ENCODE measurements at places on chromosomes 7 and 10. TPM values are rescaled to one million over a fixed set of nuclear protein-coding genes. Genes with fewer than 3 reads are reported as not detected.

IFIT3 gene
- total RNA-seq: not detected

TCTN3 gene
- total RNA-seq: 61.8 TPM

LRRD1 gene
- 0.31 TPM for total RNA-seq

NUDCD3 gene
- 89.0 TPM for total RNA-seq

EBF3 gene
- 0.38 TPM for total RNA-seq

KLF14 gene
- 0.14 TPM for total RNA-seq

NUTM2D gene
- 9.8 TPM for total RNA-seq

ATOH7 gene
- 0.65 TPM for total RNA-seq

OR6B1 gene
- not detected for total RNA-seq

DNA sequence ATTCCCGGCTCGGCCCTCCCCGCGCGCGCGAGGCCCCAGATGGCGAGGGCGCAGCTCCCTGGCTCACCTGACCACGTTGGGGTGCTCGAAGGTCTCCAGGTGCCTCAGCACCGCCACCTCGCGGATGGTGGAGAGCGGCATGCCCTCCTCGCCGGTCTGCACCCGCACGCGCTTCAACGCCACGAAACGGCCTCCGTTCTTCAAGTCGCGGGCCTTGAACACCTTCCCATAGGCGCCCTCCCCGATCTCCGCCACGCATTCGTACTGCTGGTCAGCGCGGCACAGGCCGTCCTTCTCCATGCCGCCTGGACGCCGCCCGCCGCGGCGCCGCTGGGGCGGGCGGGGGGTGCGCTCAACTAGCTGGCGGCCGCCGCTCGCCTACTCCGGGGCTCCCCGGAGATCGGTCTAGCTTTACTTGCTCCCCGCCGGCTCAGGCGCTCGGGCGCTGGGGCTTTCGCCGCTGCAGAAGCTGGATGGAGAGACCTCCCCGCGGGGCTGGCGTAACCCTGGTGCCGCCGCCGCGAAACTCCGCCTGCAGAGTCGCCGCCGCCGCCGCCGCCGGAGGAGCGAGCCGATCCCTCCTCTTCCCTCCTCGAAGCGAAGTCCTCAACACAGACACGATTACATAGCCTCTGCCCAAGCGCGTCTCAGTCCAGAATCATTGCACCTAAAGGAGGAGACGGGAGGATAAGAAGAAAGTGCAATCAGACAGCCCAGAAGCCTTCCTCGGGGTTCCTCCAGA lies 3.2 kb downstream of the CDK6 start:
- peaks cover 17% of the 10 kb centered on the region for H3K27me3 ChIP-seq
- H3K4me3 ChIP-seq: peak overlapping the region; percentile 97
- peak overlapping the region; percentile 96 for H3K27ac ChIP-seq
- H3K4me1 ChIP-seq: peaks cover 30% of the 10 kb centered on the region
- H3K36me3 ChIP-seq: peaks cover 1% of the 10 kb centered on the region
- DNase-seq: peak; percentile 77

DNA sequence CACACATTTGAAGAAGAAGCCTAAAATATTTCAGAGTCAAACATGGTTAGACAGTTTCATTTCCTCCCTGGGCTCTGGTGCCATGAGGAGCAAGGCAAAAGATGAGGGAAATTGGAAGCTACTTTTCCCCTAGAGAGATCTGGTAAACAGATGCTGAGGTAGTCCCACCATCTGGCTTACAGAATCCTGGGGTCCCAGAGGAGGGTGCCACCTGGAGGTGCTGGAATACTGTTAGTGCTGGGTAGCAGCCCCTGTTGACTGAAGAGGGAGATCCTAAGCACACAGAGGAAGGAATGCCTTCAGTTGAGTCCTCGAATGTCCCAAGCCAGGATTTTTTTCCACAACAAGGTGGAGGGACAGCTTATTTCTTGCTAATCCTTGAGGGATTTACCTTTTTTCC lies 160.1 kb downstream of the FZD1 start:
- H3K4me3 ChIP-seq: no peak overlapping the region
- H3K4me1 ChIP-seq: peaks cover 1% of the 10 kb centered on the region
- H3K27ac ChIP-seq: no peak overlapping the region
- no peak for DNase-seq
- H3K27me3 ChIP-seq: no peaks in the 10 kb centered on the region

GRCh38 chr7:151070574-151070960 lies 10.0 kb downstream of the FASTK start:
- H3K27me3 ChIP-seq: no peaks in the 10 kb centered on the region
- H3K4me3 ChIP-seq: no peak overlapping the region

DNA sequence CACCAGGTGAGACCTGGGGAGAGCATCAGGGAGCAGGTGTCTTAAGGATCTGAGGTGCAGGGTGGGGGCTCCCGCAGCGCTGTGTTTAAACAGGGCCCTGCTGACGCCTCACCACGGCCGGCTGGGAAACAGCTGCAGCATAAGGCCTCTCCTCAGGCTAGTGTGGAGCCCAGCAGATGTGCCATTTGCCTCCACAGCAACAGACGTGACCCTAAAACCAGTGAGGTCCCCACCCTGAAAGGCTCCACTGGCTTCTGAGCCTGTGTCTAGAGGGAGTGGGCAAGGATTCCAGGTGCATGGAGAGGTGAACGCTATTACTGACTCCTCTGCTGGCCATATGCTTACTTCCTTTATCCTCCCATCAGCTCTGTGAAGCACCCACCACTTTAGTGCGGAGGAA lies 47.8 kb downstream of the SYPL1 start:
- no peak overlapping the region for H3K4me3 ChIP-seq
- no peak for DNase-seq
- peaks cover 13% of the 10 kb centered on the region for H3K27me3 ChIP-seq
- no peak overlapping the region for H3K27ac ChIP-seq
- H3K36me3 ChIP-seq: no peaks in the 10 kb centered on the region

- no peak for DNase-seq
- no peaks in the 10 kb centered on the region for H3K27me3 ChIP-seq
- peaks cover 9% of the 10 kb centered on the region for H3K36me3 ChIP-seq
- no peaks in the 10 kb centered on the region for H3K4me1 ChIP-seq
- H3K27ac ChIP-seq: no peak overlapping the region
Observed at GRCh38 chr7:30411897-30412296, 66.7 kb downstream of the NOD1 start.

DNA sequence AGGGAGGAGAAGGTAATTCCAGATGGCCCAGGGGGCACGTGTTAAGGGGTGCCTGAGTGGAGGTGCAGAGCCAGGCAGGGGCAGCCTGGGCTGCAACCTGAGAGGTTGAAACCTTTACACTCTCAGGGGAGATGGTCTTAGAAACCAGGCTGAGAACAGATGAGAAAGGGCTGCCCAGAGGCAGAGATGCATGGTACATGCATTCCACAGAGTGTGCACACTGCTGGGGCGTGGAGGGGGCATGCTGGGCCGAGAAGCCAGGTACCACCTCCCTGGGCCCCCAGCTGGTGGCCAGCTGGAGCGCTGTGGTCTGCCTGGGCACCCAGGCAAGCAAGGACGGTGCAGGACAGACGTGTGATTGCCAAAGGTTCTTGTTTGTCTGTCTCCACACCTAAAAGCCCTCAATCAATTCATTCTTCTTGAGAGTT lies 14.1 kb upstream of the CSGALNACT2 start:
- no peak overlapping the region for H3K27ac ChIP-seq
- no peak for DNase-seq
- H3K36me3 ChIP-seq: no peaks in the 10 kb centered on the region
- H3K4me3 ChIP-seq: no peak overlapping the region
- peaks cover 8% of the 10 kb centered on the region for H3K27me3 ChIP-seq

DNA sequence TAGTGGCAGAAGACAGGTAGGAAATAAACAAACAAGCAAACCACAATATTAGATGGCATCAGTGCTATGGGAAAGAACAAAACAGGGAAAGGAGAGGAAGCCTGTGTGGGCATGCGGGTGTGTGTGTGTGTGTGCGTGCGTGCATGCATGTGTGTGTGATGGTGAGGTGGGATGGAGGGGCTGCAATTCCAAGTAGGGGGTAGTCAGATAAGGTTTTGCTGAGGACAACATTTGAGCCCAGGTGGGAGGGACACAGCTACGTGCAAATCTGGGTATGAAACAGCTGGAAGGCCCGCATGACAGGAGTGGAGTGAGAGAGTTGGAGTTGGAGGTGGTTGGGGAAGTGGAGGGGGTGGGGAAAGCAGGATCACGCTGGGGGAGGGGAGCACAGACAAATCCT lies 121.0 kb upstream of the PARD3 start:
- H3K27me3 ChIP-seq: no peaks in the 10 kb centered on the region
- no peak for DNase-seq
- no peaks in the 10 kb centered on the region for H3K36me3 ChIP-seq
- H3K4me3 ChIP-seq: no peak overlapping the region

DNA sequence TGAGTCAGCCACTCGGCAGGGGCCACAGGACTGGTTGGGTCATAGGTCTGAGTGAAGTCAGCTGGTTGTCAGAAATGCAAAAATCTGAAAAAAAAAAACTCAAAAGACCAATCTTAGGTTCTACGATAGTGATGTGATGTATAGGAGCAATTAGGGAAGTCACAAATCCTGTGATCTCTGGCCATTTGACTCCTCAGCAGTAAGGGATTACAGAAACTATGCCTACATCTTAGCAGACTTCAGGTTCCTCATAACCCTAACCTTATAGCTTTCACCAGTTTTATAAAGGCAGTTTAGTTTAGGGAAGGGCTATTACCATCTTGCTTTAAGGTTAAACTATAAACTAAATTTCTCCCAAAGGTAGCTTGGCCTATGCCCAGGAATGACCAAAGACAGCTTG lies 163.1 kb upstream of the HGF start:
- no peak for DNase-seq
- H3K4me1 ChIP-seq: no peaks in the 10 kb centered on the region
- H3K27ac ChIP-seq: no peak overlapping the region
- no peak overlapping the region for H3K4me3 ChIP-seq
- no peaks in the 10 kb centered on the region for H3K36me3 ChIP-seq

- DNase-seq: no peak
- H3K36me3 ChIP-seq: no peaks in the 10 kb centered on the region
- no peak overlapping the region for H3K27ac ChIP-seq
- H3K27me3 ChIP-seq: peaks cover 7% of the 10 kb centered on the region
- no peak overlapping the region for H3K4me3 ChIP-seq
Observed at GRCh38 chr10:86651631-86652331, 2.6 kb upstream of the OPN4 start.

- H3K27me3 ChIP-seq: no peaks in the 10 kb centered on the region
- H3K4me3 ChIP-seq: peak overlapping the region; percentile 89
- peaks cover 19% of the 10 kb centered on the region for H3K4me1 ChIP-seq
- no peak for DNase-seq
Observed at GRCh38 chr7:107045195-107045960, 873 bp downstream of the PRKAR2B start.

DNA sequence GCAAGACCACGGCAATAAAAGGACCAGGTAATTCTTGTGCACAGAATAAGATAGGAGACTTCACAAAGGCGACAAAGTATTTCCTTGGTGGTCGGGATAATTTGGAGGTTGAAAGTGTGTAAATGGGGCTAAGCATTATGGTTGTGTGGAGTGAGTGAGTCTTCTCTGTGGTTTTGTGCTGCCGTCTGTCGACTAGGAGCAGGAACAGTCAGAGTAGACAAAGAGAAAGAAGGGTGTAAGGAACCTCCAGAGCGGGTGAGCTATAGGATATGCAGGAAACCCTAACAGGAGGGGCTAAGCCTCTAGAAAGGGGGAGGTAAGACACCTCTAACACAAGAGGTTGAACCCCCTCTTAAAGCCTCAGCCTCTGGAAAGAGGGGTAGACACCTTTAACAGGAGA lies 201.6 kb downstream of the SH2D4B start:
- H3K4me1 ChIP-seq: peaks cover 6% of the 10 kb centered on the region
- H3K27me3 ChIP-seq: no peaks in the 10 kb centered on the region
- H3K4me3 ChIP-seq: peak overlapping the region; percentile 73
- H3K27ac ChIP-seq: peak overlapping the region; percentile 93
- no peaks in the 10 kb centered on the region for H3K36me3 ChIP-seq

GRCh38 chr10:3719024-3719843 lies 65.8 kb downstream of the KLF6 start:
- H3K36me3 ChIP-seq: no peaks in the 10 kb centered on the region
- H3K27me3 ChIP-seq: peaks cover 19% of the 10 kb centered on the region
- no peak overlapping the region for H3K27ac ChIP-seq
- H3K4me1 ChIP-seq: peaks cover 3% of the 10 kb centered on the region
- DNase-seq: no peak

GRCh38 chr7:3138997-3139396 lies 95.3 kb upstream of the CARD11 start:
- H3K4me1 ChIP-seq: peaks cover 11% of the 10 kb centered on the region
- no peak for DNase-seq
- no peak overlapping the region for H3K4me3 ChIP-seq
- H3K27ac ChIP-seq: no peak overlapping the region
- H3K36me3 ChIP-seq: no peaks in the 10 kb centered on the region

DNA sequence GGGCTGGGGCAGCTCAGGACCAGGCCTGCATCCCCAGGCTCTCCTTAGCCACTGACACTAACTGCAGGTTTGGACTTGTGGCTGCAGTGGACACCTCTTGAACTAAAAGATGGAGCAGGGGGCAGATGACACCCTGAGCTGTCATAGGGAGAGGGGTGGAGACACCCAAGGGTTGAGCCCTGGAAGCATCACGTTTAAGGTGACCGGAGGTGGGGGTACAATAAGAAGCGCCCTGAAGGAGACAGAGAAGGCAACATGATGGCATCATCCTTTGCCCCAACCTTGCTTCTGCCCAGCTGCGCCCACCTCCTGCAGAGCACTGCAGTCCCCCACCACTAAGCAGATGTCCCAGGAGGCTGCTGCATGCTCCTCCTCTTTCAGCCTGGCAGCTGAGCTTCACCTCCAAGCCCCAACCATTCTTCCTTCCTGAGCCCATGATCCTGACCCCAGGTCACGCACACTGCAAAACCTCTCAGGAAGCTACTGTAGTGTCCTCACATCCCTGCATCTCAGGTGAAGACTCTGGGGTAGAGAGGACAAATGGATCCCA lies 25.5 kb downstream of the OGDHL start:
- H3K4me3 ChIP-seq: no peak overlapping the region
- no peak overlapping the region for H3K27ac ChIP-seq
- H3K36me3 ChIP-seq: peaks cover 2% of the 10 kb centered on the region
- H3K4me1 ChIP-seq: peaks cover 1% of the 10 kb centered on the region

- no peaks in the 10 kb centered on the region for H3K27me3 ChIP-seq
- no peak for DNase-seq
- H3K27ac ChIP-seq: no peak overlapping the region
Observed at GRCh38 chr7:3446786-3447185, 145.7 kb downstream of the SDK1 start.

DNA sequence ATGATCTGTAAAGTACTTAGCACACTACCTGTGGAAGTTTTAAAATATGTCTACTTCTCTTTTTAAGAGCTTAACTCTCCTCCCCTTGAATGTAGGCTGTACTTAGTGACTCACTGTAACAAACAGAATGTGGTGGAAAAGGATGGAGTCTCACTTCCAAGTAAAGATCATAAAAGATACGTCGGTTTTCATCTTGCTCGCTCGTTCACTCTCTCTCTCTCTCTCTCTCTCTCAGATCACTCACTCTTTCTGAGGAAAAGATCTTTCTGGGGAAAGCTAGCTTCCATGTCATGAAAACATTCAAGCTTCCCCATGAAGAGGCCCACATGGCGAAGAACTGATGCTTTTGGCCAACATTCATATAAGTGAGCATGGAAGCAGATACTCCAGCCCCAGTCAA lies 5.5 kb downstream of the CHUK start:
- no peak overlapping the region for H3K27ac ChIP-seq
- H3K36me3 ChIP-seq: peaks cover 15% of the 10 kb centered on the region
- H3K4me3 ChIP-seq: no peak overlapping the region
- H3K4me1 ChIP-seq: peaks cover 3% of the 10 kb centered on the region

- H3K4me1 ChIP-seq: peaks cover 25% of the 10 kb centered on the region
- DNase-seq: no peak
- peaks cover 7% of the 10 kb centered on the region for H3K27me3 ChIP-seq
- no peaks in the 10 kb centered on the region for H3K36me3 ChIP-seq
- H3K27ac ChIP-seq: peak overlapping the region; percentile 84
Observed at GRCh38 chr10:71124921-71125748, 87.2 kb upstream of the UNC5B start.
